NCI-H1092 treated with DMSO at 0.1 percent for 48 hours (cell line): ENCODE measurements at places on chromosomes 6 and 20.

GRCh38 chr6:98566126-98566525 lies 268.2 kb upstream of the POU3F2 start:
- no peak for DNase-seq

GRCh38 chr20:37518606-37519507 lies 2.2 kb upstream of the NNAT start:
- DNase-seq, result peak; percentile 91

DNA sequence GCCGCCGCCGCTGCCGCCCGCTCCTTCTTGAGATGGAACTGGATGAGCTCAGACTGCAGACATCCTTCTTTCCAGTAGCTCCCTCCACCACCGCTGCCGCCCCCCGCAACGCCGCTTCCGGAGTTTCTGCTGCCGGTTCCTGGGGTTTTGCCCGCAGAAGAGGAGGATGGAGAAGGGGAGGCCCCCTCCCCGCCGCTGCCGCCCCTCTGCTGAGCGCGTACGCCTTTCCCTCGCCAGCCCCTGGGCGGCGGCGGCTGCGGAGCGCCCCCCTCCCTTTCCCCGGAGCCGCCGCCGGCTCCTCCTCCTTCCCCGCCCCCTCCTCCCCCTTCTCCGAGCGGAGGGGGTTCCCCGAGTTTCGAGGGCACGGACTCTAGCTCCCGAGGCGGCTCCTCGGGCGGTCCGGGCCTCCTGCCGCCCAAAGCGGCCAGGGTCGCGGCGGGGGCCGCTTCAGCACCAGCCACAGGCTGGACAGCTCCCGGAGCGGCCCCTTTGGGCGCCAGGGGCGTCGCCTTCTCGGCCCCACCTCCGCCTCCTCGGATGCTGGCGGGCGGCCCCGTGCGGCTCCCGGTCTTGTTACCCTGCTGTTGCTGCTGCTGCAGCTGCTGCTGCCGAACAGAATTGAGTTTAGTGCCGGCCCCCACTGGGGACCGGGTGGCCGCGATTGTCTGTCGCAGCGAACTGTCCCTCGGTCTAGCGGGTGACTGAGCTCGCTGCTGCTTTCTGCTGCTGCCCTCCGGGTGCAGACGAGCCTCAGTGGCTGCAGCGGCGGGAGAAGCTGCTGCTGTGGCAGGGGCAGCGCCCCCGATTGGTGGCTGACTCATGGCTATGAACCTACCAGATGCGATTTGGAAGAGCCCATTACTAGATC lies 3.1 kb downstream of the MTCL3 start:
- peak; percentile 87 for DNase-seq

- DNase-seq, result no peak
These were observed 127.2 kb upstream of the SUPT3H start for GRCh38 chr6:45504947-45505346.

DNA sequence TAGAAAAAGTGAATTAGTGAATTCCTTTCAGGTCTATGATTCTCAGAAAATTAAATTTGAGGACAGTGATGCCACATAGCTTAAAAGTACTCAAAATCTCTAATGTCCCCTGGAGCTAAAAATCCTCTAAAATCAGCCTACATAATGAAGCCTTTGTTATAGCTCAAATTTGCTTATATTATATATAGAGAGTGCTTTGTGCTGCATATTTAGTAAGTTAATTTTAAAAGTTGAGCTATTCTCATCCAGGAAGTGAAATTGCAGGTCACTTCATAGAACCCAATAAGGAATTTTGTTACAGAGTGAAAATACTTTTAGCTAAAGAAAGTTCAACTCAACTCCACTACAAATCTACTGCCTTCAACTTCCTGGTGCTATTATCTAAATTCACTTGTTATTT lies 507.5 kb upstream of the MAP3K7 start:
- DNase-seq, result no peak

GRCh38 chr6:16555550-16555949 lies 205.7 kb downstream of the ATXN1 start:
- DNase-seq, result no peak

GRCh38 chr6:135228486-135228885 lies 47.4 kb downstream of the MYB start:
- no peak for DNase-seq

GRCh38 chr6:33204415-33205190 lies at the start of gene HSD17B8:
Gene HSD17B8, plus strand, starts transcription at chr6:33204655. Its CDS starts 14 bp downstream, at chr6:33204669.
- peak; percentile 67 for DNase-seq

DNA sequence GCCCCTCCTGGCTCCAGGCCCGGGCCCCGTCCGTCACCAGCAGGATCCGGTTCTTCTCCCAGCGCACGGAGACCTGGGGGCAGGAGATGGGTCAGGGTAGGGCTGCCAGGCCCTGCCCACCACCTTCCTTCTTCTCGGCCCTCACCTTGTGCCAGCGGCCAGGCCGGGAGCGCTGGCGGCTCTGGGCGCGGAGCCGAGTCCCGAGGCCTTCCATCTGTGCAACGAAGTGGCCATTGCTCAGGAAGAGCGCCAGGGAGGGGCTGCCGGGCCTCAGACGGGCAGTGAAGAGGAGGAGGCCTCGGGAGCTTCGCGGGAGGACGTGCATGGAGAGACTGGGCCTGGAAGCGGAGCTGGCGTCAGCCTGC lies 7.9 kb downstream of the ADRM1 start:
- DNase-seq, result peak; percentile 11

DNA sequence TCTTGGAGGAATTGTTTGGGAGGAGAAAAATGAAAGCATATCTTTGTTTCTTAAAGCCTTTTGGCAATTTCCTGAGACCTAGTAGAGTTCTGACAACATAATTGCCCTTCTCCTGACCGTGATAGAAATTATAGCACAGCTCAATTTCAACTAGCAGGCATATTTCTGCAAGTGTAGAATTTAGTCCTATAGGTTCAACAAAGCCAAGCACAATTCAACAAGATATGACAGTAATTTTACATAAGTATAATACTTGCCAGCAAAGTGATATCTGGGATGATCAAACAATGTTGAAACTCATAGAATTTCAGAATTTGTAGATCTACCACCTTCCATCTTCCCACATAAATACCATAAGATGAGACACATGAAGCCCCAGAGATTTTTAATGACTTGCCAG lies 73.1 kb downstream of the SPTLC3 start:
- DNase-seq, result no peak

GRCh38 chr6:156175971-156176421 lies 601.2 kb upstream of the ARID1B start:
- peak; percentile 74 for DNase-seq

GRCh38 chr20:31606804-31607639 lies 1.9 kb downstream of the ID1 start:
- peak; percentile 61 for DNase-seq

- no peak for DNase-seq
These were observed 55.4 kb downstream of the NFATC2 start for GRCh38 chr20:51487076-51487475.

GRCh38 chr6:53956068-53956711 lies 155.1 kb upstream of the MLIP start:
- DNase-seq, result peak; percentile 47

DNA sequence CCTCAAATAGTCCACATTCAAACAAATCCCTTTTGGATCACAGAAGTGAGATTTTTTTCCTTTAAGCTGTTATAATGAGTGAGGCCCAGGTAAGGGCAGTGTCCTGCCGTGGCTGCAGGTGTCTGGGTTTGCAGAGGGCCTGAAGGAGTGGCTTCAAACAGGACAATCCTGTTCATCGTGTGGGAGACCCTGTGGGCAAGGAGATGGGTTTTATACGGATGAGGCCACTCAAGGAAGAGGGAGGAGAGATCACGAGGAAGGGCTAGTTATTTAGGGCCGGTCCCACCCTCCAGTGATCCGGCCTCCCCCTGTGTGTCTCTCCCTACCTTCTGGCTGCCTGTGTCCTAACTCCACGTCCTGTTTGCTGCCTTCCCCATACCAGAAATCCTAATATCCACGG lies 33.8 kb downstream of the PPP1R14C start:
- DNase-seq, result no peak
